ENCODE measurements at places on chromosomes 11 and 22.

DNA sequence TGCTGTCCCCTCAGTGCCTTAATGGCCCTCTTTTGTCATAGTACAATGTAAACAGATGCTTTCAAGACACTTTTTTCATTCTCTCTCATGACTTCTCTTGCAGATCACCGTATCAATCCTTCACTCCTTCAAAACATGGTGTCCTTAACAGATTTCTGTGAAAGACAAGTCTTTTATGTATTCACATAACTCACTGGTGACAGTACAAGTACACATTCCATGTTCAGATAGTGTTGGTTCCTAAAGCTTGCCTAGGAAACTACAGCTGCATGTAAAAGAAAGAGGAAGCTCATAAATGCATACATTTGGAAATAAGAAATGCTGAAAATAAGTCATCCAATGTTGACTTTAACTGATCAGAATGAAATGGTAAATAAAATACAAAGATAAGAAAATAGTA, 5.0 kb upstream of the OR52E6 start:
- DNase-seq = no peak

GRCh38 chr11:47918370-47918690, 62.0 kb upstream of the PTPRJ start:
- no peak for DNase-seq

DNA sequence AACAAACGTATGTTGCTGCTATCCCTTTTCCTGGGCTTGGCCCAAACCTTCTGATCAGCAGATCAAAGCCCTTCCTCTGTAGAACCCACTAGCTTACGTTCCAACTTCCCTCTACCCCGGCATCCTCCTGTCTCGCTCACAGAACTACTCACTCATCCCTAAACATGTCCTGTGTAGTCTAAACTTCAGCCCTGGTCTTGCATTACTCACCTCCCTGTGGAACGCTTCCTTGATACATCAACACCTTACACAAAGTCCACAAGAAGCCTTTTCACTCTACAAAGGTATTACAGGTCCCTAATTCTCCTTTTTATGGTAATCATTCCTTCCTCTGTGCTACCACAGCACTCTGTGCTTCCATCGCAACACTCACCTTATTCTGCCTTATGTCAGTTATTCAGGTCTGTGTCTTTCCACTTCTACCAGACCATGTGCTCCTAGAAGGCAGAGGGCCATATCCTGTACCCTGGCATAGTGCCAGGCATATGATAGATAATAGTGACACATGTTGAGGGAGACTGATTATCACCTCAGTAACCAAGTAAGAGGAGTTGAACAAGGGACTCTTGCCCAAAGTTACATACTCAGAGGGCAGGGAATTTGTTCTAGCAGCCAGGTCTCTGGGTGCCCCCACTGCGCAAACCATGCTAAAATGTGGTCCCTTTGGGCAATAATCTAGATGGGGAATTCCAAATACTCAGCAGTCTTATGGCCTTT, 41.6 kb downstream of the USP35 start:
- no peak for DNase-seq

- DNase-seq = no peak
Observed at GRCh38 chr22:37337204-37337943, 55.1 kb downstream of the CYTH4 start.

GRCh38 chr11:66849501-66850234, 6.4 kb downstream of the RCE1 start:
- DNase-seq = no peak

DNA sequence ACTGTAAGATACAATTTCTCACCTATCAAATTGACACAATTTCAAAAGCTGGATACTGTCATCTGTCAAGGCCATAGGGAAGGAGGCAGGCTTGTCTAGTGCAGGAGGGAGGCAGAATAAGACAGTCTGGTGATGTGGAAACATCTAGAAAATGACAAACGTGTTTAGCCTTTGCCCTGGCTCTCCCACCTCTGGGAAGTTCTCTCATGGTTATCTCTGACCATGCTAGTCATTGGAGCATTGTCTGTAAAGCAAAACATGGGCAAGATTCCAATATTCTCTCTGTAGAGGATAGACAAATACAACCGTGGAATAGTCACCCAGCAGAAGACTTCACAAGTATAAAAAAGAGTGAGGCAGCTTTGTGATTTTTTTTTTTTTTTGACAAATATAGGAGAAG, 9.1 kb upstream of the SERHL2 start:
- DNase-seq = no peak

GRCh38 chr22:30249049-30250038, 2.8 kb upstream of the LIF start:
- DNase-seq = no peak

DNA sequence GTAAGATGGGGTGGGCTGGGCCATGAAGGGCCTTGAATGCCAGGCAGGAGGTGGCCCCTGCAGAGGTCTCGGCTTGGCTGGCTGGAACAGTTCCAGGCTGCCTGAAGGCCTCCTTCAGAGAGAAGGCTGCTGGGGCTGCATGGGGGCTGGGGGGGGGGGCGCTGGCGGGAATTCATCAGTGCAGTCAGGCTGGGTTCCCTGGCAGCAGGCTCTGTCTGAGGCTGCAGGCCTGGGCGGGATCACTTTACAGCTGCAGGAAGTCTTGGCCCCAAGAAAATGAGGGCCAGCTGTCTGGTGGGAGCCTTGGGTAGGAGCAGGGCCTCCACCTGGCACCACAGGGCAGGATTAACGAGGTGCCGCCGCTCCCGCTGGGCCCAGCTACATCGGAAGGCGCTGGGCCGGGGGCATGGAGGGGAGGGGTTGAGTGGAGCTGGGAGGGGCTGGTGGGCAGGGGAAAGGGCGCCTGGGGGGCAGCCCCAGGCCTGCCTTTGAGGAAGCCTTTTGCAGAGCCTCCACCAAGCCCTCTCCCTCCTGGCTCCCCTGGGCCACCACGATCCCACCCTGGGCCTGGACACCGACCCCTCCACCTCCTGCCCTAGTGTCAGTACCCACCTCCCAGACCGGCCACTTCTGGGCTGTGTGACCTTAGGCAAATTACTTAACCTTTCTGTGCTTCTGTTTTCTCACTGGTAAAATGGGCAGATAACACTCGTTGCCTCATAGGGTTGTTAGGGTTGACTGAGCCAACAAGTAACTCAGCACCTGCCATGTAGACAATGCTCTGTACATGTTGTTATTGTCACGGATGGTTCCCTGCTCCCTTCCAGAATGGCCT, 31.0 kb upstream of the HMOX1 start:
- no peak for DNase-seq

- DNase-seq = no peak
Observed at GRCh38 chr11:71542382-71542781, 4.6 kb downstream of the KRTAP5-8 start.

- no peak for DNase-seq
Observed at GRCh38 chr11:75476739-75477613, 44.0 kb upstream of the KLHL35 start.

DNA sequence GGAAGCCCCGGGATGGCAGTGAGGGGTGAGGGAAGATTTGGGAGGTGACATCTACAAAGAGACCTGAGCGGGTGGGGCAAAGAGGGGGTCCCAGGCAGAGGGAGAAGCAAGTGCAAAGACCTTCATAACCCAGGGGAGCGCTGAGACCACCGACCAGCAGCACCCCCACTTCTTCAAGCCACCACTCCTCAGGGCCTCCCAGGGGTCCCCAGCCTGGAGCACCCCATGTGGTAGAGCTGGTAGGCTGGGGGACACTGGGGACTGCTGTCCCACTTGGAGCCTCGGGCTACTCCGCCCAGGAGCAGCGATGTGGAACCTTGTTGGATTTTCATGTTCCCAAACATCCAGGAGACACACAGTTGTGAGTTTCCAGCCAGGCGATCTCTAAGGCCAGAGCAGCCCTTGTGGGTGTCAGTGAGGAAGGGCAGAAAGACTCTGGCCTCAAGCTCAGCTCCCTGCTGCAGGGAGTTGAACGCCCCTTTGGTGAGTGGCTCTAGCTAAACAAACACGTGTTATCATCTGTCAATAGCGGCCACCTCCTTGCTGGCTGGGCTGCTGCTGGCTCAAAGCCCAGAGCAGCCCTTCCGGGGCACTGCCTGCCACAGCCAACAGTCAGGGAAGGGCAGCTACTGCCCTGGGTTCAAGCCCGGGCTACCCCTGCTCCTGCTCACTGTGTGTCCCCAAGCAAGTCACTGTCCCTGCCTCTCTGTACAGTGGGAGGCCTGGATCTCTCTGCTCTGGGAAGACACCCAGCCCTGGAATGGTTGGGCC, 25.7 kb upstream of the CHKA start:
- peak; percentile 36 for DNase-seq

- DNase-seq = no peak
Observed at GRCh38 chr11:86507249-86507845, 132.7 kb downstream of the CCDC81 start.

GRCh38 chr11:91686700-91687099, 537.9 kb upstream of the FAT3 start:
- no peak for DNase-seq

- DNase-seq = no peak
Observed at GRCh38 chr22:36976606-36977005, 42.6 kb downstream of the TST start.

DNA sequence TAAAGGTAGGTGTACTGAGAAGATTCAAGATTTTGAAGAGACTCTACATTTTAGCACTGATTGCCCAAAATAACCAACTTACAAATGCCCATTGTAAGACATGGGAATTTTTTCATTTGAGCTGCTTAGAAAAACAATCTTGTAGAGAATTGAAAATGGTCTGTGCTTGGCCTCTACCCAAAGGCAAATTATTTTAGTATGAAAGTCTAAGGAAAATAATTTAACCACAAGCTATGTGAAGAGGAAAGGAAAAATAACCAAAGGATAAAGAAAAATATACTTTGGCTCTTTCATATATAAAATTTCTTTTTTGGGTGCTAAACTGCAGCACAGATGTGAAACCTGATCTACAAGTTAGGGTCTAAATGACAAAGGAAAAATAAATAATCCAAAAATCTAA, 54.9 kb downstream of the ME3 start:
- DNase-seq = no peak

All from suppressor macrophage (primary cell).